AG20443 (cell line): ENCODE measurements at places on chromosomes 3 and 15.

GRCh38 chr3:174397848-174398247 is 461.3 kb upstream of the NAALADL2 start:
- DNase-seq, result peak; percentile 15

DNA sequence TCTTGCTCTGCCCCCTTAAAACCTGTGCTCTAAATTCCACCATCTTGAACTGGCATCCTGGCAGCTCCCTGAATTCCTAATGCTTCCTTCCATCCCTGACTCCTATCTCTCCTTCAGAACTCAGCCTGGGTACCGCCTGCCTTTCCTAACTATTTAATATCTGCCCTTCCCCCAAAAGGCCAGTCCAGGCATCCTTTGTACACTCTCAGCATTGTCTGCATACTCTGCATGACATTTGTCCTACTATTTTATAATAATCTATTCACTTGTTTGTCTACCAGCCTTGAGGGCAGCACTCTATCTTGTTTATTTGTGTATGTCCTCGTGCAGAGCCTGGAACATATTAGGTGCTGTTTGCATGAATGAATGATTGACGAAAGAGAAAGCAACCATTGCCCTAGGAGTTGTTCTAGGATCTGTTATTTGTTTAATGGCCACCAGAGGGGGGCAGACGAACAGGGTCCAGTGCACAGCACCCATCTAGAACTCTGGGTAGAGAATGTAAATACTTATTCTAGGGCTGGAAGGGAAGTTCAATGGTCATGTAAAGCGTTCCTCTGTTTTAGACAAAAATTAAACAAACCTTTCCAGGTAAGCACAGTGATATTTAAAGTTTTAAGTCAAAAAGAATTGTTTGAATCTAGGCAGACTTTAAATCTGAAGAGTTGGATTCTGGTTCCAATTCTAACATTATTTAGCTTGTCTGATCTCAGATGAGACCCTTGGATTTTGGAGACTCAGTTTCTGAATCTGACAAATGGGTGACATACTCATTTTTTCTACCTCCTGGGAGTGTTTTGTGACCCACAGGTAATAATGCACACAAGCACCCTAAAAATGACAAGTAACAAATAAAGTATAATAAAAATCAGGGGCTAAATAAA is 125.8 kb upstream of the GALNT15 start:
- peak; percentile 78 for DNase-seq

DNA sequence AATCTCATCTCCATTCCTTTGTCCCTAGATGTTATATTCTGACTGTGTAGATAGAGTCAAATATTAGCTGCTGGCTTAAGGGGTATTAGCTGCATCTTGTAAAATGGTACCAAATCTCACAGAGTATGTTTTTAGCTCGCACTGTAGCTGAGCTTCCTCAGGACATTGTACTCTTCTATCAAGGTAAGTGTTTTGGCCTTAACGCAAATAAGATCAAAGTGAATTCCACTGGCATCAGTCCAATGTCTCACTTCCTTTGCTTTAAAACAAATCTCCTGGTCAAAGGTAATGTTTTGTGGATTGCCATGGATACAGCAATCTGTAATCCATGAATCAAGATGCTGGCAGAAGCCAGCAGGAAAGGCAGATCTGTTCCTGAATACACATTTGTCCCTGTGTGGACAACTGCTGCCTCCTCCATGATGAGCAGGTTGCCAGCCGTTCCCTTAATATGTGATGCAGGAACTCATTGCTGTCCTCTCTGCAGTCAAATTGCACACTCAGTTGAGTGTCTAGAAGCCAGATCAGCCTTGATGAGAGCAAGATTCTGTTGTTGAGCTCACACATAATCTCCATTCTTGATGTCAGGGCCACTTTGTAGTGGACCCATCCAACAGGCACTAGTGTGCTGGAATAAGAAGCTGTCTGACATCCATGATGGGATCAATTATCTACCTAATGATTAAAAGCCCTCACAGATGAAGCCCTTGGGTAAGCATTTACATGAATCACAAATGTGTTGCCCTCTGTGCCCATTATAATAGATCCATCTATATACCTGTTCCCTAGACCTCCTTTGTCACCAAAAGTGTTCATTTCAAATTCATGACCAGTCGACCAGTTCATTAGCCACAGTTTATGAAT is 96.6 kb upstream of the AGTR1 start:
- DNase-seq, result no peak

GRCh38 chr3:116064646-116065045 is 380.6 kb downstream of the LSAMP start:
- no peak for DNase-seq

GRCh38 chr15:83810110-83810509 is 156.2 kb downstream of the ADAMTSL3 start:
- no peak for DNase-seq
